Hepatocyte (in vitro differentiated cells): ENCODE measurements at places on chromosomes 2 and 18. TPM values are rescaled to one million over a fixed set of nuclear protein-coding genes. Genes with fewer than 3 reads are reported as not detected.
A peak's percentile ranks its signal among the peaks of the same experiment; 100 is the strongest.

IL37 gene
- total RNA-seq: not detected in 2 replicates

DNA sequence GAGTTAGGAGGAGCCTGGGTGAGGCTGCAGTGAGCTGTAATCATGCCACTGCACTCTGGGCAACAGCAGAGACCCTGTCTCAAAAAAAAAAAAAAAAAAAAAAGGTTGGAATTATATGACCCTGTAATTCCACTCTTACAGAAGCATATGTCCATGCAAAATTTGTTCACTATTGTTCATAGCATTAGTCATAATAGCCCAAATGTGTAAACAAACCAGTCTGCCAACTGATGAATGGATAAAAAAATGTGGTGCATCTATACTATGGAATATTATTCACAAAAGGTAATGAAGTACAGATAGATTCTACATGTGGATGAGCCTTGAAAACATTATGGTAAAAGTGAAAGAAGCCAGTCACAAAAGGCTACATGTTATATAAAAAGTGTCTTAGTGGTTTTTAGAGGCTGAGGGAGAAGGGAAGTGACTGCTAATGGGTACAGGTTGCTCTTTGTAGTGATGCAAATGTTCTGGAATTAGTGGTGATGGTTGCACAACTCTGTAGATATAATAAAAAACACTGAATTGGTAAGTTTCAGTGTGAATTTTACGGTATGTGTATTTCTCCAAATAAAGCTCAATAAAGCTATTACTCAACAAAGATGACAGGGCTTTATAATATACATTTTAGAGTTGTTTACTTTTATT, 9.4 kb downstream of the COA5 start:
- no peak for DNase-seq

DNA sequence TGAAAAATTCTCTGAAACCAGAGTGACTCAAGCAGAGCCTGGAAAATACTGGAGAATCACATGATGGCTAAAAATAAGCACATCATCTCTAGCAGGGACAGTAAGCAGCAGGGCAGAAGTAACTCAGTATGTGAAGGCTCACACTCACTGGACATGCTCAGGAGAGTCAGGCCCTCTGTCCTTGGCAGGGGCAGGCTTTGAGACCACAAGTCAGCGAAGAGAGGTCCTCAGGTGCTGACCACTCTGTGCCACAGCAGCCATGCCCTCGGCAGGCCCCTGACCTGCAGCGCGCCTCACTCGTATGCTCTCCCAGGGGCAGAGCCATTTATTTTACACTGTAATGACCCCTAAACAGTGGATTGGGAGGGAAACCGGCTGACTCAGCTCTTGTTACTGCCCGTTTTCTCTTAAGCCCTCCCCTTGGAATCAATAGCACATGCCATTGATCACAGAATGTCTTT, 76.8 kb downstream of the MAPRE2 start:
- no peak for DNase-seq

- DNase-seq: no peak
Measured at GRCh38 chr2:228869636-228870264, 401.3 kb downstream of the PID1 start.

RND3 gene
- 133 and 135 TPM in 2 replicates for total RNA-seq

- no peak for DNase-seq
Measured at GRCh38 chr18:60893355-60894097, 439.7 kb upstream of the CDH20 start.

GRCh38 chr18:3238742-3239141, 8.9 kb upstream of the MYL12A start:
- no peak for DNase-seq

DNA sequence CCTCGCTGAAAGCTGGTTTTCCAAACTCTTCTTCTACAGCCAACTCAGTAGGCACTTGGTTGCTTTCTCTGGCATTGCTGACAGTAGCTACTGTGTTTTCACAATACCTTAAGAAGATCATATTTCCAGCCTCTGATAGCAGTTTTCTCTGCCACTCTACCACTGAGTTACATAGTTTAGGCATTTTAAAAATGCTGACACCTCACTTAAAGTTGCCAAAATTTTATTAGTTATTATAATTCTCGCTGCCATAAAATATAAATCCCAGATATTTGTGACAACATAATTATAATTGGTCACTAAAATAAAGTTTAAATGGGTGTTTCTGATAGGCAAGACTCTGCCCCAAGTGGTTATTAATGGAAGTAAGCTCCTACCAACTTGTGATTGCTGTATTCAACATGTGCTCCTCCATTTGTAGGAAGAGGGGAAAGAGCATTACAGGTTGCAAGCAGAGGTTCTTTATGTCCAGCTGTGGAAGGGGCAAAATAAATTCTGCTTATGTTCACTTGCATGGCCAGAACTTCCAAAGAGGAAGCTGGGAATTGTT, 1202.8 kb downstream of the CNTNAP5 start:
- DNase-seq: no peak

DNA sequence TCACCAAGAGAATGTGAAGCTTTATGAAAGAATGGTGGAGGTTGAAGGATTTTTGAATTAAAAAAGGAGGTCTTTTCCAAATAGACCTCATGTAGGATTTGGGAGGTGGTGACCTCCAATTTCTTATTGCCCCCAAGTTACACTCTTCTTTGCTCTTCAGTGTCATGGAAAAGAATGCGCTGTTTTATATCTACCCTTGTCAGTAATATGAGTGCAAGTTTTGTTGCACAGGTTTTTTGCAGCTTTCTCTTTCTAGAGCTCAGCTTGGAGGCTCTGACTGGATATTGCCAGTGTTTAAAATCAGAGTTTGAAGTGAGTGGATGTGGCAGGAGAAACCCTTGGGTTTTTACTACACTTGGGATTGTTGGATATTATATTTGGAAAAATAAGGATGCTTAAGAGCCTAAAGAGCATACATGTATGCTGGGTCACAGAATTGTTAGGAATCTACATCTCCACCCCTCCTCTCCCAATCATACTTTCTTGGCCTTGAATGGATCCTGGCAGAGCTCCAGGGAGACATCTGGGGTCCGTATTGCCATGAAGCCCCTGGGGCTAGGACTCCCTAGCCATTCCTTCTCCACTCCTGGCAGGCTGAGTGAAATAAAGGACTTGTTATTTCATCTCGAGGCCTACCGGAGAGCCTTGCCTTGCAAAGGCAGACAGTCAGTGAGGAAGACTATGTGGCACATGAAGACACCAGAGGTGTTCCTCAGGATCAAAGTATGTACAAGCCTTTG, 43.8 kb downstream of the APOB start:
- no peak for DNase-seq

DNA sequence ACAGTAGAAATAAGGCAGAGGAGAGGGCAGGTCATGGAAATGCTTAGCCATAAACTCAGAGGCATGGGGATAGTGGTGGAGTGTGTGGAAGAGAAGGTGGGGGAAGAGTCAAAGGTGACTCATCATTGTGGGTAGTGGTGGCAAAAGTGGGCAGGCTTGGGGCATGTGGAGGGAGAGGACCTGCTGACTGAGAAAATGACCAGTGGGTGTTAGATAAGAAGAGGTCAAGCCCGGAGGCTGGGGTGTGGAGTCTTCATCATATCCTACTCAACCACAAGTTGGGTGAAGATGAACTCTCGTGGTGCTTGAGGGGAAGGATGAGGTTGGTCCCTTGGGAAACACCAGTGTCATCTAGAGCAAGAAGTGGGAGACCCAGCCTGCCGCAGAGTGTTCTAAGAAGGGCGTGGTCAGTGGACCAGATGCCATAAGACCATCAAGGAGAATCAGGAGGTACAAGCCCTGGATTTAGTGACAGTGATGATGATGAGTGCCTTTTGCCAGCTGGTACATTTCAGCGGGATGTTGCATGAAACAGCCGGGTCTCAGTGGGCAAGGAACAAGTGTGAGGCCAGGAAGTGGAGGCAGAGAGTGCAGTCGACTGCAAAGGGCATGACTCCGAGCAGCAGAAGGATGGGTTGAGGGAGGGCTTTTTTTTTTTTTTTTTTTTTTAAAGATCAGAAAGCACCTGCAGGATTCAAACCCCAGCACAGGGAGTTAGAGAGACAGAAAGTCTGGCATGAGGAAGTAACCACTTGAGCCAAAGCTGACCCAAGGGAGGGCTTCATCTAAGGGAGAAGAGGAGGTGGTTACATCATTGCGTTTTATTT, 122.6 kb upstream of the SPRED2 start:
- DNase-seq: no peak

UGT1A5 gene
- total RNA-seq: not detected in 2 replicates

DNA sequence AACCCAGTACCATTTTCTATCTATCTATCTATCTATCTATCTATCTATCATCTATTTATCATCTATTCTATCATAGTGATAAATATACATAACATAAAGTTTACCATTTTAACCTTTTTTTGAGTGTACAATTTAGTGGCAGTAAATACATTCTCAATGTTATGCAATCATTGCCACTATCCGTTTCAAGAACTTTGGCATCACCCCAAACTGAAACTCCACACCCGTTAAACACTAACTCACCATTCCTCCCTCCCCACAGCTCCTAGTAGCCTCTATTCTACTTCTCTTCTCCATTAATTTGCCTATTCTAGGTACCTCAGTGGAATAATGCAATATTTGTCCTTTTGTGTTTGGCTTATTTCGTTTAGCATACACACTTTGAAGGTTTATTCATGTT, 82.5 kb upstream of the KCNE4 start:
- DNase-seq: peak; percentile 12

KLHL14 gene
- 0.57 and 0.60 TPM in 2 replicates for total RNA-seq

- no peak for DNase-seq
Measured at GRCh38 chr2:233856184-233856583, 1.8 kb upstream of the HJURP start.

- no peak for DNase-seq
Measured at GRCh38 chr18:60038731-60039130, 138.9 kb downstream of the PMAIP1 start.

GRCh38 chr18:38759457-38759856, 1193.9 kb upstream of the CELF4 start:
- no peak for DNase-seq

DNA sequence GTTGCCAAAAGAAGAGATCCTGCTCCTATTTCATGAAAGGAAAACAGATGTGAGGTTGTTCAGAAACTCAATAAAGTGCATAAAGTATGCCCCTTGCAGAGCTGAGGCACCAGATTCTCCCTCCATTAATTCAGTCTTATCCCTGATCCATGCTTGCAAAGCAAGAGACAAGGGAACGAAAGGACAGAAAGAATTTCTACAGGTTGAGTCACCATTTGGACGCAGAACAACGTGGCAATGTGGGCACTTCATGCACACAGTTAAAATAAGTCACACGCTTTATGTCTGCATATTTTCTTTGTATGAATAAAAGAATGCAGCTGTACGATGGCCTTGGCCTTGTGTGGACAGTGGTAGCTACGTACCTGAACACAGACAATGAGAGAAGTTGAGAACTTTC, 321.7 kb upstream of the REV1 start:
- no peak for DNase-seq

EML6 gene
- 2.2 and 4.0 TPM in 2 replicates for total RNA-seq

DNA sequence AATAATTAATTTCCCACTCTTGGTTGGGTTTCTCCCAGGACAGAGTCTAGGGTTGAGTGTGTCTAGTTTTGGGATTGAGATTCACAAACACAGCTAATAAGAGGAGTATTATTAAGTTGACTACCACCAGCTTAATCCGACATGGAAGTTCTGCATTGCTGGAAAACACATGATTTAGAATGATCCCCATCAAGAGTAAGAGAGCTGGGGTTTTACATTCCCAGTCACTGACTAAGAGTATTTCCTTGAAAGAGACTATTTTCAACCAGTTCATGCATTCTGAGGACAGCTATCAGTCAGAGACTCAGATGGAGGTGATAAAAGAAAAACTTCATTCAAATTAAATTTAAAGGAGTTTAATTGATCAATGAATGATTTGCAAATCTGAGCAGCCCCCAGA, 334.6 kb upstream of the LRATD1 start:
- DNase-seq: no peak

RNF152 gene
- 18.3 and 21.1 TPM in 2 replicates for total RNA-seq

GRCh38 chr18:62942578-62942977, 227.2 kb downstream of the PHLPP1 start:
- no peak for DNase-seq

NYAP2 gene
- 0.37 and 1.0 TPM in 2 replicates for total RNA-seq

DNA sequence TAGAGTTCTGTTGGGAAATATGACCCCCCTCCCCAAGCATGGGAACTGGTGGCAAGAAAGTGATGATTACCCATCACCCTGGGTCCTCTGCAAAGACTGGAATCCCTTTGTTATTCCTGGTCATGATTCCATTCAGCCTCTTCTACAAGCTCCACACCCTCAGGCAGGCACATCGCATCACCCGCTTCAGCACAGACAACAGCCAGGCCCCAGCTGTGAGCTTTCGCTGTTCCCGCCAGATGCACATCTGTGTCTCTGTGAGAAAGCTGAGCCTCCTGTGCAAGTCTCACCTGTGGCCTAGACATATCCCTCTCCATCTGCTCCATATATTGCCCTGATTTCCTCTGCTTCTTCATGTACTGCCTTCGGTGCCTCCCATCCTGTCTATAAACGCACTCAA, 368.0 kb upstream of the RAB6C start:
- DNase-seq: no peak

RNU2-63P gene
- total RNA-seq: not detected in 2 replicates

- DNase-seq: no peak
Measured at GRCh38 chr2:42835577-42836371, 43.4 kb upstream of the HAAO start.

PSD4 gene
- 22.6 and 26.5 TPM in 2 replicates for total RNA-seq

- DNase-seq: no peak
Measured at GRCh38 chr2:38509314-38509946, 93.3 kb downstream of the HNRNPLL start.

GRCh38 chr2:207257251-207258250, 91.8 kb upstream of the KLF7 start:
- DNase-seq: no peak

CRYGC gene
- 1.3 TPM in 1 of 2 replicates, not detected in the other for total RNA-seq

DNA sequence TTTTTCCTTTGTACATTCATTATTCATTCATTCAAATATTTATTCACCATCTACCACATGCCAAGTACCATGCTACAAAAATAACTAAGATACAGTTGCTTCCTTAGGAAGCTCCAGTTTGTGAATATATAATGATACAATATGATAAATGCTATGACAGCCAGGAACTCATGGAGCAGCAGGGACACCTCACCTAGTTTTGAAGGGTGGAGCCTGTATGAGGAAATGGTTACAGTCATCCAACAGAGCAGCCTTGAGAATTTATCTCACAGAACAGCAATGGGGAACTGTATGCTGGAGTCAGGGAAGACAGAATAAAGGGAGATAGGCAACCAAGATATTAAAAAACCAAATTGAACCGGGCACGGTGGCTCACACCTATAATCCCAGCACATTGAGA, 124.0 kb downstream of the OSBPL1A start:
- DNase-seq: no peak

- peak; percentile 83 for DNase-seq
Measured at GRCh38 chr2:126657636-126658318, 1.8 kb downstream of the GYPC start.

GRCh38 chr2:29323961-29324360, 208.7 kb downstream of the CLIP4 start:
- DNase-seq: no peak

FOXD4L1 gene
- total RNA-seq: 0.12 and 0.20 TPM in 2 replicates

GRCh38 chr2:159985656-159986055, 76.8 kb downstream of the PLA2R1 start:
- no peak for DNase-seq

- no peak for DNase-seq
Measured at GRCh38 chr2:237472909-237473877, 13.9 kb upstream of the MLPH start.
